NCI-H2081 (cell line): ENCODE measurements at places on chromosomes 4 and X.

DNA sequence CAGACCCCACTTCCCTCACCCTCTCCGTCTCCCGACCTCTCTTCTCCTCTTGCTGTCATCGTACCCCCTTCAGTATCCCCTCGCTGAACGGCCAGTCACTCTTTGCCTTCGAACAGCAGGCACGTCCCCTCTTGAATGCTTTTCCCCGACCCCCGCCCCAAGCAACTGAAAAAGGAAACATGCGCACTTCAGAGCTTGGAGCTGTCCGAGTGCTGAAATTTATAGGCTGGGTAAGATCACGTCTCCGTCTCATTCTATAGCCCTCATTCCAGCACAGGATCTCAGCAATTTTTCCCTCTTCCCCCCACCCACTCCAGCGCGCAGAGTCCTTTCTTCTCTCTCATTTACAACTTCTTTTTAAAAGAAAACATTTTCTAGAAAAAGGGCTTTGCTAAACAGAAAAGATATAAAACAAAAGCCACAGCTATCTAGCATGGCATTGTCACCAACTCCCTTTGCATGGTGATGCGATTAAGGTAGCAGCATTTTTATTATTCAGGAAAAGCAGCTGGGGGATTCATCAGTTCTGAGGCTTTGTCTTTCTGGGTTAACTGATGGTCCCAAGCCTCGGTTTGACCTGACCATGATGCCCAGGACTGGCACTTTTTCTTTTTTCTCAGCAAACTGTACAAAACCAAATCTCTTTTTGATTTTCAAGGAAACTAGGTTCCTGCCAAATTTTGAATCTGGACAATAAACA lies at the start of gene GLRA2:
Gene GLRA2 (plus strand): TSS at position 247 of the 700 bp plus-strand sequence. CDS start 522 bp downstream, outside the sequence.
- DNase-seq, result no peak

- no peak for DNase-seq
These were observed 37.8 kb downstream of the SPOCK3 start for GRCh38 chr4:167196344-167197012.

DNA sequence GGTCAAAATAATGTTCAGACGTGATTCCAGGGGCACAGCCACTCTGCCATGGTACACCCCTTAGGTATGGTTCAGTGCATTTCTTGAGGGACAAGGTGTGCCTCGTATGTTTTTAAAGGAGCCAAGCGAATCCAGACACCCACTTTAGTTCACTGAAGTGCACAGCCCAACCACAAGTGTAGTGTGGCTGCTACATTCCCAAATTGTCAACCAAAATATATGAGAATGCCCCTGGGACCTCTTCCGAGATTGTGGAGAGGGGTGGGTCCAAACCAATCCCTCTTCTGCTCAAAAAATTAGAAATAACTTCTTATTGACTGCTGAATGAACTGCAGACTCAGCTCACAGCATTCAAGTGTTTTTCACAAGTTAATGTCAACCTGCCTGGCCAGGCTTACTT lies 7.4 kb upstream of the BRS3 start:
- DNase-seq, result no peak

DNA sequence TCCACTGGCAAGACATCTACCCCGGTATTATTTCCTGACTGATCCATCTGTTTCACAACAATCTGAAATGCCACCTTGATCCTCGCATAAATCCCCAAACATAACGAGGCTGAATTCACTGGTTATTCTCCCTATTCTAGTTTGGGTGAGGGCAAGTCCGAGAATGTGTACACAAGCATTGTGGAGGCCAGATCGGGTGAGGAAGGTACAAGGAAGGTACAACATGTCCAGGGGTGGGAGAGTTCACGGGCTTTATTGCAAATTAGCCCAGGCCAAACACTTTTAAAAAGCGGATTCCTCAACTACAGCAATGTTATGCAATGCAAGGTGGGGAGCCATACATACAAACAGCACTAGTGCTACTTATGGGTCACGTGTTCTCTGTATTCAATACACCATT lies 82.0 kb upstream of the STS start:
- DNase-seq, result no peak

- DNase-seq, result no peak
These were observed 176.5 kb downstream of the GBA3 start for GRCh38 chr4:22869235-22869634.

- DNase-seq, result no peak
These were observed 352.8 kb upstream of the EPHA5 start for GRCh38 chr4:66023061-66023460.

GRCh38 chrX:10906866-10907265 lies 204.3 kb upstream of the HCCS start:
- DNase-seq, result no peak

- DNase-seq, result no peak
These were observed 38.5 kb downstream of the SMAD1 start for GRCh38 chr4:145520172-145520571.

- no peak for DNase-seq
These were observed 161.6 kb downstream of the SMIM20 start for GRCh38 chr4:26075583-26075982.

- DNase-seq, result no peak
These were observed 2.9 kb downstream of the HCFC1 start for GRCh38 chrX:153968754-153969124.

GRCh38 chrX:17183566-17183965 lies 191.4 kb upstream of the NHS start:
- DNase-seq, result no peak

GRCh38 chr4:74098427-74098994 lies 484 bp downstream of the CXCL2 start:
- DNase-seq, result no peak

- no peak for DNase-seq
These were observed 997.4 kb upstream of the PRKX start for GRCh38 chrX:4710618-4711433.

DNA sequence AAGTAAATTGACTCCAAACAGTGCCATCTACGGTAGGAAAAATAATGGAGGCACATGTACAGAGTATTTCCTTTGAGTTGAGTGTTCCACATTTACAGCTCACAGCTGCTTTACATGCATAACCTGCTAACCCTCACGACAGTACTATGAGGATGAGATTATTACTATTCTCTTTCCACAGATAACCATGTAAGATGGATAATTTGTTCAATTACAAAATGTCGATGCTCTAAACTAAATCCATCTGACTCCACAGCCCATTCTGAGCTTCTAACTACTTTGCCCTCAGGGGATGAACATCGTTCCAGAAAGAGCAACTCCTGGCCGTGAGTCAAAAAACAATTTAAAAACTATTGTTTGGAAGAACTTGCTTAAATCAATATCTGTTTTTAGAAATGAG lies 330.4 kb upstream of the NWD2 start:
- peak; percentile 4 for DNase-seq

GRCh38 chr4:57182132-57182874 lies 72.1 kb upstream of the IGFBP7 start:
- DNase-seq, result no peak

GRCh38 chr4:181312066-181312465 lies 931.1 kb upstream of the TENM3 start:
- no peak for DNase-seq

GRCh38 chrX:107624893-107625292 lies 3.4 kb upstream of the PRPS1 start:
- no peak for DNase-seq

DNA sequence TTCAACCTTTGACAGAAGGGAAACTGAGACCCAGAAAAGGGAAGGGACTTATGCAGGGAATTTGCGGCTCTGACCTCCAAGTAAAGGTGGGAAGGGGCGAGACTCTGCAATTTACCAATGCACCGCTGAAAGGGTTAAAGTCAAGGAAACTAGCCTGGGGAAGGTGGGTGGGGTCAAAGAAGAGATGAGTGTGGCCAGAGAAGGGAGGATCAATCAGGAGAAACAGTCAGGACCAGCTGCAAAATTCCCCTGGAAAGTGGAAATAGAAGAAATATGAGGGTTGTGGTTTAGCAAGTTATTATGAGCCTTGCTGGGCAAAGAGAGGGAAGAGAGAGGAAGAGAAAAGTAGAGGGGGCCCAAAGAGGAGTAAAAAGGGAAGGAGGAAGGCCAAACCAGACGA lies 30.5 kb downstream of the STARD8 start:
- no peak for DNase-seq

DNA sequence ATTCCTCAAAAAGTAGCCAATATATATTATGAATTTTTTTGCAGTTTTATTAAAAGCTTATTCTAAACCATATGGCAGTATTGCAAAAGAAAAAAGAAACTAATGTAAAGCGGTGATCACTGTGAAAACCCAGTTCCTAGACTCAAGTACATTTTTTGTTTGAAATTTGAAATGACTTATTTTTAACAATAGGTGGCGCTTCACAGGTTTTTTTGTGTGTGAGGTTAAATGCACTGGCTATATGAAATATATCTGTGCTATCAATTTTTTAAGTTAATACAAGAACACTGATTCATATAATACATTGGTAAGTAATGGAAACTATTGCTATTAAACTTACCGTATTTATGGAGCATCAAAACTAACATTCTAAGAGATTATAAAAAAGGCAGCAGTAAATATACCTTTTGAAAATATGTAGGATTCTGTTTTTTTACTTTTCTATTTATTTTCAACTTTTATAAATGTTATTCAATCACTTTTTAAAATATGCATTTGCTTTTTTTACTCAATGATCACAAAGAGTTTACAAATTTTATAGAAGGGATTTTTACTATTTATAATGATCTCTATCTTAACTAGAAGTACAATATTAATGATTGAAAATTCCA lies 5.6 kb upstream of the SPRY1 start:
- peak; percentile 36 for DNase-seq

DNA sequence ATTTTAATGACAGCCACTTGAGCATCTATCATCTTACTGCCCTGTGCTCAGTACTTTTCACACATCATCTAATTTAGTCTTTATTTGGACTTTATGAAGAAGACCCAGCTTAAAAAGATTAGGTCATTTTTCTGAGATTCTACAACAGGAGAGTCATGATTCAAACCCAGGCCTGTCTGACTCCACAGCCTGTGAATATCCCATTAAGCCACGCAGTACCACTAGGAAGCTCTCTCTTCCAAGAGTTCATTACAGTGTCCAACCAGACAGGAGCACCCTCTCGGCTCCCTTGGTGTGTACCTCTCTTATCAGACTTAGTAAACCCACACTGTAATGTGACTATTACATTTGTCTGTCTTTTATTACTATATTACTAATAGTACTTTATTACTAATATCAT lies 332.8 kb downstream of the DHX15 start:
- DNase-seq, result no peak

GRCh38 chr4:147287588-147287890 lies 193.4 kb upstream of the EDNRA start:
- DNase-seq, result no peak

- DNase-seq, result no peak
These were observed 17.0 kb upstream of the CHRNA9 start for GRCh38 chr4:40317916-40318658.

- no peak for DNase-seq
These were observed 183.7 kb downstream of the EVC2 start for GRCh38 chr4:5524446-5525299.

DNA sequence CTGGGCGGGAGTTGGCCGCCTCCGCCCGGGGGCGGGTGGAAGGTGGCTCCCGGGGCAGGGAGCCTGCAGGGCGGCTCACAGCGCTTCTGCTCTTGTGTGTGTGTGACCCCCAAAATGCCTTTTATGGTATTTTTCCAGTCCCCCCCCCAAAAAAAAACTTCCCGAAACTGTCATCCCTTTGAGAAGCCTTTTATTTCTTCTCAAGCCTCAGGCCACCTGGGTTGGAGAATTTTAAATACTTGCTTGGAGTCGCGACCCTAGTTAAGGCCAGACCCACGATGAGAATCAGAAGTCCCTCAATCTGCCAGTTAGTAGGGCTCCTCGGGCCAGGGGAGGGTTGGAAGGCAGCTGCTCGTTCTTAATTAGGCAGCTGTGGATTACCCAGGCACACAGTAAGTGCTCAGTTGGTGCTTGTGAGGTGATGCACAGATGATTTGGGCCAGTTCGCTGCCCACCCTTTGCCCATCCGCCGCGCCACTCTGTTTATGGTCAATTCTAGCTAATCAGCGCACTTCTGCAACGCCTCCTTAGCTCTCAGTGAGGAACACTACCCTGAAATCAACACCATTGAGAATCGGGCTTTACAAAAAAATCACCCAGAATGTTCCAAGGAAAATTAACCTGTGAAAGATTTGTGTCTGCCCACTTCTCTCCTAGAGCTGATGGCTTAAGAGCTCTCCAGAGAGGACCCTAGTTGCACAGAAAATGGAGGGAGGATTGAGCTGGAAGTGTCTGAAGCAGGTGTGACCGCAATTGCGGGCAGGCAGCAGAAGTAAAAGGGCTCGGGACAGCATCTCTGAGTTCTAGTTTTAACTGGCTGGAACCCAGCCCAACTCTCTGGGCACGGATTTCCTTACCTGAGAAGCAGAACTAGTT lies 648 bp upstream of the SCD5 start:
- DNase-seq, result no peak

GRCh38 chr4:108619372-108620100 lies 840 bp upstream of the RPL34 start:
- DNase-seq, result no peak

DNA sequence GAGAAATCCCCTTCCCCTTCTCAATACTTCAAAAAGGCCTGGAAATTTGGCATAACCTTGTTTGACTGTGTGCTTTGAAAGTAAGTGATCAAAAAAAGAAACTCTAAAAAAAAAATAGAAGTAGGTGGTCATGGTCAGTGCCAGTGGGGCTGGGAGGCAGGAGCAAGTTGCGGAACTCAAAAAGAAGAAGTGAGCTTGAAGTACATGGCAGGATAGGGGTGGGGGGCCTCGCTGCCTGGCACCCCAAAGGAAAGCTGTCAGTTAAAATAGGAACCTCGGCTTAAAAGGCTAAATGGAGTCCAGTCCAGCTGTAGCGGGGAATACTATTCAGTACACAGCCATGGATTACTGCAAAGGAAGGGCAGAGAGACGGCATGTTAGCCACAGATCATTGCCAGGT lies 12.2 kb upstream of the NKRF start:
- DNase-seq, result no peak

- DNase-seq, result no peak
These were observed 6.6 kb upstream of the HNRNPD start for GRCh38 chr4:82380344-82380743.

DNA sequence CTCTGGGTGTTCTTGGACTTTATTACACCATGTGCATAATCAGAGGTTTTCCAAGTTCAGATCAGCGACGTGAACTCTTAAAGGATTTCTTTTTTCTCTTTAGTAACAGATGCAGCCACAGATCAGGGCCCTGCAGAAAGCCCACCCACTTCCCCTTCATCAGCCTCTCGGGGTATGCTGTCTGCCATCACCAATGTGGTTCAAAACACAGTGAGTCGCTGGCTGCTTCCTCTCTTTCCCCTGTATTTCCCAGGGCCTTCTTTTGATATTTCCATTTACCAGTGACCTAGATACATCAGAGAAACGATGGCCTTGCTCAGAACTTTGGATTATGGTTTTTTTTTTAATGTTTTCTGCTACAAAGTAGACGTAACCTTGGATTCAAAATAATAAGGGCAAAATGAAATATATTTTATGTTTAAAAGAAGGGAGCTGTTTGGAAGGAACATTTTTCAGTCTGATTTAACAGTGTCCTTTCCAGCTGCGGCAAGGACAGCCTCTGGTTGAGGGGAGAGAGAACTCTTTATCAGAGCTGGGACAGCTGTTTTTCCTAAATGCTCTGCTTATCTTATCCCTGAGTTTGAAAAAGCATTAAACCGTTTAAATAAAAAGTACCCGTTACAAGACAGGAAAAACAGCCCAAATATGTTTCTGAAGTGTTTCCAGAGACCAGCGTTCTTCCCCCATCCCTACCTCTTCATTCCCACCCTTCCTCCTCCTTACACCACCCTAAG lies 38.2 kb downstream of the FAM114A1 start:
- no peak for DNase-seq
